ENCODE measurements at places on chromosomes 3 and 15.

GRCh38 chr15:29428925-29429573 is 159.4 kb upstream of the NSMCE3 start:
- DNase-seq = no peak

DNA sequence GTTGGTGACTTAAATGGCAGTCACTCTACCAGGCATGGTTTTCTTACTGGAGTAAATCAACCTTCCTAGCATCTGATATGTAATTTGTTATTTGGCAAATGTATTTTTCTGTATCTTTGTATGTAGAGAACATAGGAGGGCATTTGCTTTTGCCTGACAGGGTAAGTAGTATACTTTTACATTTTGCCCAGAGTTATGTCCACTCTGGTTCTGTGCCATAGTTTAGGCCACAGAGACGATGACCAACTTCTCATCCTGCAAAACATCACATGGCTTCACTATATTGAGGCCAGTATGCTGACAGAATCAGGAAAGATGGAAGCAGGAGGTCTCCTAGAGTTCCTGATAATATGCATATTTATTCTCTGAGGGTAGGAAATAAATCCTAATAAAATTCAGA is 23.1 kb upstream of the ULK4 start:
- DNase-seq = no peak

DNA sequence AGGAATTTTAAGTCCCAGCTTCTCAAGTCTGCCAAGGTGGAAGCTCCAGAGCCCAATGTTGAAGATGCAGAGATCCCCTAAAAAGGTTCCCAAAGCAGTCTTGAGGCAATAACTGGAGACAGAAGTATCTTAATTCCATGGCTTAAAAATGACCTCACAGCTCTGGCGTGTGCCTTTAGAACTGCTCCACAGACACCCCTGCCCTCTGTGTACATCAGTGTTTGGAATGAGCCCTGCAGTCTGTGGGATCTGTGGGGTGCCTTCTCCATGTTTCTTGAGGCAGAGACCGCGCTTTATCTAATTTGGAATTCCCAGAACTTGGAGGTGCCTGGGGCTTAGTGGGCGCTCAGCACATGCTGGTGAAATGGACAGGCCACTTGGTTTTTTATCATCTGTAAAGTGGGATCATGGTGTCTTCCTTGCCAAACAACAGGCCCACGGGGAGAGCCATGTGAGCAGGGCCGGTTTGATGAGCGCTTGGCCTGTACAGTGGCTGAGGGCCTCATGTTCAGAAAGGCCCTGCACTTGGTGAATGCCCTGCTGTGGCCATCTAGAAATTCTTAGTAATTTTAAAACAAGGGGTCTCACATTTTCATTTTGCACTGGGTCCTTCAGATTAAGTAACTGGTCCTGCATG is 7.1 kb downstream of the ITGA11 start:
- no peak for DNase-seq

- no peak for DNase-seq
These were observed 38.0 kb downstream of the ARRDC4 start for GRCh38 chr15:97998307-97999071.

GRCh38 chr3:175670557-175670956 is 811.4 kb downstream of the NAALADL2 start:
- DNase-seq = no peak

DNA sequence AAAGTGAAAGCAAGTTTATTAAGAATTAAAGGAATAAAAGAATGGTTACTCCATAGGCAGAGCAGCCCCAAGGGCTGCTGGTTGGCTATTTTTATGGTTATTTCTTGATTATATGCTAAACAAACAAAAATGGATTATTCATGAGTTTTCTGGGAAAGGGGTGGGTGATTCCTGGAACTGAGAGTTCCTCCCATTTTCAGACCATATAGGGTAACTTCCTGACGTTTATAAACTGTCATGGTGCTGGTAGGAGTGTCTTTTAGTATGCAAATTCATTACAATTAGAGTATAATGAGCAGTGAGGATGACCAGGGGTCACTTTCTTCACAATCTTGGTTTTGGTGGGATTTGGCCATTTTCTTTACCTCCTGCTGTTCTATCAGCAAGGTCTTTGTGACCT is 707.9 kb downstream of the ZNF385D start:
- DNase-seq = no peak

GRCh38 chr3:100260081-100260684 is 609 bp upstream of the TBC1D23 start:
- no peak for DNase-seq

- no peak for DNase-seq
These were observed 10.4 kb downstream of the SPG21 start for GRCh38 chr15:64979252-64979710.

GRCh38 chr3:173397161-173398110 is at the start of gene NLGN1:
Gene NLGN1 (plus strand): TSS chr3:173397744.
- no peak for DNase-seq

GRCh38 chr3:72256716-72257115 is 471.8 kb upstream of the PROK2 start:
- DNase-seq = no peak

Data from activated CD4-positive, alpha-beta T cell treated with anti-CD3 and anti-CD28 coated beads for 4 hours (primary cell).